Fibroblast of skin of scalp (primary cell): ENCODE measurements at places on chromosomes 2 and 18.

GRCh38 chr18:56322406-56322805 lies 316.0 kb downstream of the TXNL1 start:
- DNase-seq, result no peak

- DNase-seq, result no peak
Observed at GRCh38 chr2:117523267-117523666, 291.2 kb upstream of the DDX18 start.

- no peak for DNase-seq
Observed at GRCh38 chr18:37282386-37283037, 283.1 kb downstream of the CELF4 start.

- no peak for DNase-seq
Observed at GRCh38 chr2:222621893-222622292, 34.0 kb downstream of the FARSB start.

- no peak for DNase-seq
Observed at GRCh38 chr2:212030709-212031108, 507.9 kb downstream of the ERBB4 start.

- DNase-seq, result no peak
Observed at GRCh38 chr2:124698979-124699565, 674.0 kb downstream of the CNTNAP5 start.

- no peak for DNase-seq
Observed at GRCh38 chr2:114316532-114317300, 125.7 kb upstream of the DPP10 start.

GRCh38 chr18:48595703-48596218 lies 56.9 kb downstream of the CTIF start:
- no peak for DNase-seq

- DNase-seq, result no peak
Observed at GRCh38 chr2:40543381-40543780, 91.5 kb upstream of the SLC8A1 start.

DNA sequence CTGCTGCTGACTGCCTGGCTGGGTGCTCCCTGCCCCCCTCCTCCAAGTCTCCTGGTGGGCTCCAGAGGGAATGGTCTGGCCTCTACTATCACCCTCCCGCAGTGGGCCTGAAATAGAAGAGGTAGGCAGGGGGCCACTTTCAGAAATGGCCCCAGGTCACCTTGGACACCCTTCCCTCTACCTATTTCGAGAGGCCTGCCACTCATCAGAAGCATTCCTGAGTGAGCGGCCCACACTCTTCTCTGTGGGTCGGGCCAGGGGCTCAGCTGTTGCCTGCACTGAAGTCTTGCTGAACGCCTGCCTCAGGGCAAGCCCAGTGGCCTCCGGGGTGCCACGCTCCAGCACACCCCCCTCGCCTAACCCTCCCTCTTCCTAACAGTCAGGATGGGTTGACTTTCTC lies 124.9 kb downstream of the TNS1 start:
- DNase-seq, result no peak

GRCh38 chr2:158488442-158489216 lies 31.9 kb downstream of the PKP4 start:
- DNase-seq, result no peak

- no peak for DNase-seq
Observed at GRCh38 chr2:64737547-64737946, 83.8 kb upstream of the SERTAD2 start.

DNA sequence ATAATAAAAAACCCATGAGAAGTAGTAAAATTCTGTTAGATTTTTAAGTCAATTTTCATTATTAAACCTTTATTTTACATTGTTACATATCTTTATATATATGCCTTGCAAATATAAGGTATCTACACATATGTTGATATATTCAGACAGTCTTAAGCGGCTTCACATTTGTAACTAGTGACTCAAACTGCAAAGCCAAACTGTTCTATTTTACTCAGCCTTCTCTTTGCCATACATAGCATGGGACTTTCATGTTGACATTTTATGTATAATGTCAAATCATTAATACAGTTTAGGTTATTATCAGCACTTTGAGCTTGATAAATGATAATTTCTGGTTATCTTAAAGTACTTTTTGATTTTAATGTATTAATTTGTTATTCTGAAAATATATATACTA lies 125.0 kb upstream of the WDSUB1 start:
- no peak for DNase-seq

DNA sequence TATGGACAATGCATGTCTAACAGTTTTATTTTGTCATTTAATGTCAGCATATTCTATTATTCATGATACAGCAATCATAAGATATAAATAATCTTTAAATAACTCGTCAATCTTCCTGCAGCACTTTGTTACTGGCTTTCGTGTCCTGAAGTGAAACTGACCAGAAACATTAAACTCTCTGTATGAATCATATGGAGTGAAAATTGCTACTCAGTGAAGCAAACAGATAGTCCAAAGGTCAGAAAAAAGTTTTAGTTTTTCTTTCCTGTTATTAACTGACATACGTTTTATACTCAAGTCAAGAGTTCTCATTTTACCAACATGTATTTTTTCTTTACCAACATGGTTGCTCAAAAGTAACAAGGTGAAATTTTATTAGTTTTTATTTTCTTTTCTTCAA lies 106.8 kb upstream of the GALNT5 start:
- DNase-seq, result no peak

- no peak for DNase-seq
Observed at GRCh38 chr2:203822240-203822639, 45.3 kb upstream of the CTLA4 start.

GRCh38 chr2:224165901-224166319 lies 126.8 kb upstream of the SERPINE2 start:
- DNase-seq, result peak; percentile 64

DNA sequence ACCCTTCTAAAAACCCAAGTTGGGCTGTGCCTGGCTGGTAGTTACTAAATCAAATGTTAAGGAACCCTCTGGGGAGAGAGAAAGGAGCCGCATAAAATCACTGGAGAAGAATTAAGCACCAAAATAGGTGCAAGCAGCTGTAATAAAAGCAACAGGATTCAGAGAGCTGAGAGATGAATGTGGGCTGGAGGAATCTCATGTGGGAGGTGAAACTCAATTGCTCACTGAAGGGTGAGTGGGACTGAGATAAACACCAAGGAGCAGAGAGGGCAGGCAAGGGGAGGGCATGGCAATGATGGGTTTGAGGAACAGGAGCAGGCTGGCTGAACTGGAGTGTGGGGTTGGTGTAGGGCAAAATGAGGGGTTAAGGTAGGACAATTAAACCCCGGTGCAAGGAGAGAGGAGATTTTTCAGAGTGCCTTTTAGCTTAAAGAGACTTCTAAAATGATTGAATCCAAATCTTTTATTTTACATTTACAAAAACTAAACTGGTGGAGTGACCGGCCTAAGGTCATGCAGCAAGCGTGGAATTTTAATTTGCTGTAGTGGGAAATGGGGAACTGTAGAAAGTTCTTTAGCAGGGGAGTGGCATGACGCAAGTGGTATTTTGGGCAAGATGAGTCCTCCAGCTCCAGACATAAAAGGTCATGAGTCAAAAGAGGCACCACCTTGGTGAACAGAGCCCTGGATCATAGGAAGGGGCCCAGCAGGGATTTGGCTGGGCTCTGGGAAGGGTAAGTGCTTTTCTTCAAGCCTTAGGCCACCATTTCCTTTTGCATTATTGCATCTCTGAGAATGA lies 10.5 kb downstream of the PLB1 start:
- no peak for DNase-seq

DNA sequence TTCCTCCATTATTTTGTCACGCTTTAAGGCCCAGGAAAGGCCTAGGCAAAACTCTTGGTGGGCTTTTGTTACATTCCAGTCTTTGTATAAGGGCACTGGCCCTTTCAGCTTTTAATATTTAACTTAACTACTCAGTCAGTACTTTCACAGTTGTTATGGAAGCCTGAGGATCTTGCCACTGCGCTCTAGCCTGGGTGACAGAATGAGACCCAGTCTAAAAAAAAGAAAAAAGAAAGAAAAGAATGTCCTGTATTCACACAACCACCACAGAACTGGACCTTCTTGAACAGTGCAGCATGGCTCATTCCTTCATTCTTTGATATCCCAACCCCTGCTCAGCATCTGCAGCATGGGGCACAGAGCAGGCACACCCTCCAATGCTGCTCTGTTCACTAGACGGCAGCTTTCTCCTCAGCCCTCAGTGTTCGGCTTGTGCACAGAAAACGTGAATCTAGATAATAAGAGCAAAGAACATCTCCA lies 93.4 kb upstream of the MSH2 start:
- no peak for DNase-seq

GRCh38 chr2:121826036-121826435 lies 70.6 kb downstream of the TSN start:
- DNase-seq, result no peak
